A549 treated with AZD2906 at 1 μM for 4 hours (cell line): ENCODE measurements at places on chromosomes 6 and 20. TPM values are rescaled to one million over a fixed set of nuclear protein-coding genes. Genes with fewer than 3 reads are reported as not detected.

Gene LHFPL5
- 0.15 to 0.23 TPM (median 0.21 TPM) in 4 of 5 replicates, not detected in the other for total RNA-seq

Gene CST2
- 0.84 to 1.6 TPM (median 1.4 TPM) in 5 replicates for total RNA-seq

Gene POLH
- 8.1 to 10.2 TPM (median 8.4 TPM) in 5 replicates for total RNA-seq

Gene MEP1A
- total RNA-seq, result not detected in 5 replicates

Gene TTBK1
- total RNA-seq, result 0.03 to 0.06 TPM (median 0.03 TPM) in 5 replicates
